Activated CD8-positive, alpha-beta memory T cell treated with anti-CD3 and anti-CD28 coated beads, Interleukin-2, amount 50 U/mL, for 4 hours (primary cell): ENCODE measurements at places on chromosomes 4 and X.

GRCh38 chr4:110196871-110197528 lies 1.4 kb downstream of the ELOVL6 start:
- peak; percentile 68 for DNase-seq

DNA sequence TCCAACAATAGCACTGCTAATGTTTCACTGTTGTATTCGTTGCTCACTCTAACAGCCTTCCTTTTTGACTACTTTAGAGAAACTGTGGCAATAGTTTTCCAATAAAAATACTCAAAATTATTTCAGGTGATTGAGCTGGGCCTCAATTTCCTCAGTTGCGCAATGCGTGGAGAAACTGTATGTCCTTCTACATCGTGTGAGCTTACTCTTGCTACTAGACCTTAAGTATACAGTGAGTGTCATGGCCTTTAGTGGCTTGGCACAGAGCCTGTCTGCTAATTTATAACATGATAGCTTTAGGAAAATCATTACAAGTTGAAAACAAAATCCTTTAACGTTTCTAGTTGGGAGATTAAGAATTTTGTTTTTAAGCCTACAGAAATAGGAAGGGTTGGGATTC lies 114.5 kb downstream of the COL4A6 start:
- DNase-seq: no peak

DNA sequence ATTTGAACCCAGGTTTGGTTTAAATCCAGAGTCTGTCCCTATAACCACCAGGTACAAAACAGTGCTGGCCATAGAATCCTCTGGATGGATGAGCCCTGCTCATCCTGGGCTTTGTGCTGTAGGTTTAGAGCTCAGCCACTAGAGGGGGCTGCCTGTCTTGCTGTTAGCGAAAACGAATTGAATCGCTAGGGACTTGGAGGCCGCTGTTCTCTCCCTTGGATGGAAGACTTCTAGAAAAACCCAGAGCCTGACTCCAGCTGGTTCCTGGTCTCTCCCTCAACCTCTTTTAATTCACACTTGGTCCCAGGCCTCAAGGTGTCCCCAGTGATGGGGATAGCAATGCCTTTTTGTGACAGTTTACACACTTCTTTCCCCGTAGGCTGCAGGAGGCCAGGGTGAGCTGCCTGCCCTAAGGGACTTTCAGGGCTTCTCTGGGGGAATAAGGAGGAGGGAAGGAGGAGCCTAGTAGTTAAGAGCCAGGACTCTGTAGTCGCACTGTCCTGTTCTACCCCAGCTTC lies 8.7 kb downstream of the RIPPLY1 start:
- peak; percentile 40 for DNase-seq

DNA sequence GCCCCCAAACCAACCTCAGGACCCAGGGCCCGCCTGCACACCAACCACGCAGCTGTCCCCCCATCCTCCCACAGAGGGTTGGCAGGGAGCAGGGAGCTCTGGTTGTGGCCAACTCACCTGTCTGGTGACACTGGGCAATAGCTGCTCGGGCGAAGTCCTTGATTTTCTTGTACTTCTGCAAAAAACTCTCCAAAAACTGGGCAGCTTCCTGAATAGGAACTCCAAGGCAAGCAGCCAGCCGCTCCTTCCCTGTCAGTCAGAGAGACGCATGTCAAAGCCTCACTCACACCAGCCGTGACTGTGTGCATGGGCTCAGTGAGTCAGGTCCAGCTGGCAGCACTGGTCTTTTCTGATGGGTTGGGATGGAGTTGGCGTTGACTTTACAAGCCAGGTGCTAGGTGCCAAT lies 26.4 kb downstream of the NAT8L start:
- no peak for DNase-seq

- no peak for DNase-seq
These were observed 700 bp downstream of the ARAF start for GRCh38 chrX:47561659-47562151.
